Activated naive CD8-positive, alpha-beta T cell treated with anti-CD3 and anti-CD28 coated beads for 36 hours (primary cell): ENCODE measurements at places on chromosomes 16 and 17.

- DNase-seq = no peak
These were observed 84.8 kb downstream of the MRM1 start for GRCh38 chr17:36686123-36686669.

GRCh38 chr16:52861614-52862022 is 191.1 kb downstream of the CHD9NB start:
- no peak for DNase-seq

- no peak for DNase-seq
These were observed 49.9 kb upstream of the KIFC3 start for GRCh38 chr16:57852189-57852588.

DNA sequence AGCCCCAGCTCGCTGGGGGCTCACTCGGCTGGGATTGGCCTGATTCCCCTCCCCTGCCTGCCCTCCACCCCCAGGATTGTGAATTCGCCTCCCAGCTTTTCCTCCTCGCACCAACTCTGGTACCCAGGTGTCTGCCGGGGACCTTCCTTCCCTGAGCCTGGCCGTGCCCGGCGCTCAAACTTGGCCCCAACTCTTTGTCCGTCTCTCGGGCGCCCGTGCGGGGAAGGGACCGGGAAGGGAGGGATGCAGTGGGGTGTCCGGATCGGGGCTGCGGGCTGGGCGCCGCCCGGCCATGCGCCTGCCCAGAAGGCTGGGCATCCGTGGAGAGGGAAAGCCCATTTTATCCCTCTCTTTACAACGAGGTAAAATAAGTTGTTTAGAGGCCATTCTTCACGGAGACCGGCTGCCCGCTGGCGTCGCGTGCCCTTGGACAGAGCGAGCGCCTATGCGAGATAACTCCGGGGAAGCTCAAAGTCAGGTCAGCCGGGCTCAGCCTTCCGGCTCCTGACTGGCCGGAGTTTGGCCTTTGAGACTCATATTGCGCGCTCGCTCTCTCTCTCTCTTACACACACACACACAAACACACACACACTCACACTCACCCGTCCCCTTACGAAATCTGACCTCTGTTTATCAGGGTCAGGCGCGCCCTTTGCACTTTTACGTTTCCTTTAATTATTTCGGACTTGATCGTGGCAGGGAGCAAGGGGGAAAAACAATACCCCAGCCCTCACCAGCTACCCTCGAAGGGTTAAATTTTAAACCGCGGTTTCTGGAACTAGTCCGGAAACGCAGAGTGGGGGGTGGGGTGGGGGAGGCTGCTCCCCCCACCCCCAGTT is 774 bp upstream of the MAF start:
- no peak for DNase-seq

DNA sequence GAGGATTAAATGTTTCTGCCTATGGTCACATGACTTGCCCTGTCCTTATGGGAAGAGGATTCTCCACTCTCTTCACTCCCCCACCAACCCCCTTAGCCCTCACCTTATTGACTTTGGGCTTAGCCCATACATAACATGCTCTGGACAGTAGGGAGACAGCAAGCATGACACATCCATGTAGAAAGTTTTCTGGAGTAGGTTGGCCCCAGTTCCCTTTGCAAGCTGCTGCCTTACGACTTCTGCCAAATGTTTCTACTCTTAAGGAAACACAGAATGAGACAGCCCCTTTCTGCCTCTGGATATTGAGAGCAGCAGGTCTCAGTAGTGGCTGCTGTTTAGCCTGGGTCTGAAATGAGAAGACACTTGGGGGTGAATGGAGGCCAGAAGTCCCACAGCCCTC is 282.2 kb downstream of the MAP2K6 start:
- no peak for DNase-seq

DNA sequence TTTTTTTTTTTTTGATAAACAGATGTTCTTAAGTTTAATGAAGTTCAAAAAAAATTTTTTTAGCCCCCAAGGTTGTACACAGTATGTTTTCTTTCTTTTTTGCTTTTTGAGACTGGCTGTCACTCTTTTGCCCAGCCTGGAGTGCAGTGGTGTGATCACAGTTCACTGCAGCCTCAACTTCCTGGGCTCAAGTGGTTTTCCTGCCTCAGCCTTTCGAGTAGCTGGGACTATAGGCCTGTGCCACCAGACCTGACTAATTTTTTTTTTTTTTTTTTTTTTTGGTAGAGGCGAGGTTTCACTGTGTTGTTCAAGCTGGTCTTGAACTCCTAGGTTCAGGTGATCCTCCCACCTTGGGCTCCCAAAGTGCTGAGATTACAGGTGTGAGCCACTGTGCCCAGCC is 12.8 kb downstream of the ITGAE start:
- DNase-seq = no peak

- no peak for DNase-seq
These were observed 341.6 kb downstream of the SOX9 start for GRCh38 chr17:72462407-72462806.

- DNase-seq = no peak
These were observed 7.2 kb upstream of the N4BP1 start for GRCh38 chr16:48617104-48617705.

GRCh38 chr17:68057531-68057952 is 22.0 kb downstream of the KPNA2 start:
- peak; percentile 31 for DNase-seq

GRCh38 chr16:23185656-23186055 is 3.1 kb downstream of the SCNN1G start:
- DNase-seq = no peak

DNA sequence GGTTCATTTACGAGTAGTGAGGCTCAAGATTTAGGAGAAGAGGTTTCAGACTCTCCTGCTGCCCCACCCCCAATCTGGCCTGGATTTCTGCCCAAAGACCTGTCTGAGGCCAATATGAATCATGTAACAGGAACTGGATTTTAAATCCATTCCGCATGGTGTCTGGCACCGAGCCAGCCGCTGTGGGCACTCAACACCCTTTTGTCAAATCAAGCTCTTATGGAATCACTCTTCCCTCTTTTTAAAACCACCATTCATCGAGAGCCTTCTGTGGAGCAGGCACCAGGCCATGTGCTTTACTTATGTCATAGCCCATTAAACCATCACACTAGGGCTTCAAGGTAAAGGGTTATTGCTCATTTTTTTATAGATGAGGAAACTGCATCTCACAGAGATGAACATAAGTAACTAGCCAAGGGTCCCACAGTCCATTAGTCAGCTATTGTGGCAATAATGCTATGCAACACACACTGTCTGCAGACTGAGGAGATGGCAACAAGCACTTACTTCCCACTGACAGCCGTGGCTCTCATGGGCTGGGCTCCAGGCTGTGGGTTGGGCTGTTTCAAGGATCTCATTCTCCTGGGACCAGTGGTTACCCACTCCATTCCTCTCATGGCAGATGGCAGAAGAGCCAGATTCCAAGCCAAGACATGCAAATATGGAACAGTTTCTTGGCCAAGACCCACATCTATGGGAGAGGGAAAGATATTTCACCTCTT is 93.6 kb downstream of the WSCD1 start:
- no peak for DNase-seq

DNA sequence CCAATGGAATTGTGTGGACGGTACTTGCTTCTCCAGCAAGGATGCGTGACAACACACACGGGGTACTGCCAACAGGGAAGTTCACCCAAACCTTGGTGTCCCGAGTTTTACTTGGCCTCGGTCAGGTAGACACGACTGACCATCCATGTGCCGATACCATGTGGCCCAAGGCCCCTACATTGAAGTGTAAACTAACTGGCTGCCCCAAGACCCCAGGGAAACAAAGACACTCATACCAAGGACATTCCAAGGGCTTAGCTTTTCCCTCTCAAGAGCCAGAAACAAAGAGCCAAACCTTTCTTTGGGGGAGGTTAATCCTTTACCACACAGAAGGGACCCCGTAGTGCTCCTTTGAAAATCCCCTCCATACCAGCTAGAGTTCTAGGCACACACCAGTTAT is 215.9 kb upstream of the TNRC6C start:
- no peak for DNase-seq

DNA sequence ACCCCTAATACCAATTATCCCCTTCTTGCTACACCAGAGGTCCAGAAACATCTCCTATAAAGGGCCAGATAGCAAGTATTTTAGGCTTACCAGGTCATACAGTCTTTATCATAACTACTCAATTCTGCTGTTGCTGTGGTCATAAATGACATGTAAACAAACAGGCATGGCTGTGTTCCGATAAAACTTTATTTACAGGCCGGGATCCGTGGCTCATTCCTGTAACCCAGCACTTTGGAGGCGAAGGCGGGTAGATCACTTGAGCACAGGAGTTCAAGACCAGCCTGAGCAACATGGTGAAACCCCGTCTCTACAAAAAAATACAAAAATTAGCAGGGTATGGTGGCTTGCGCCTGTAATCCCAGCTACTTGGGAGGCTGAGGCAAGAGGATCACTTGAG is 12.3 kb downstream of the ASGR1 start:
- DNase-seq = no peak

DNA sequence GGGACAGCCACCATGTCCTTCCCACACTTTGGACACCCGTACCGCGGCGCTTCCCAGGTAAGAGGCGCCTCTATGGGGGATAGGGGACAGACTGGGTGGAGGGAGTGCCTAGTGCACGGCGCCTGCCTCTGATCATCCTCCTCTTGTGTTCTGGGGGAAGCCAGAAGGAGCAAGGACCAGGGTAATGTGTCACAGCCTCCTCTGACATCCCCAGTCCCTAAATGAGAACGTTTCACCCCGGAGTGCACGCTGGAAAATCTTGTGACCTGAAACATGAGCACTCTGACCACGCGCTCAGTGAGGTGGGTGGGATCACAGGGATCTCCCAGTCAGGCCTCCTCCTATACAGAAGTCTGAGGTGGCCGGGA is 1.1 kb downstream of the IRX6 start:
- no peak for DNase-seq

- no peak for DNase-seq
These were observed 2.4 kb downstream of the EPN2 start for GRCh38 chr17:19239544-19239943.

DNA sequence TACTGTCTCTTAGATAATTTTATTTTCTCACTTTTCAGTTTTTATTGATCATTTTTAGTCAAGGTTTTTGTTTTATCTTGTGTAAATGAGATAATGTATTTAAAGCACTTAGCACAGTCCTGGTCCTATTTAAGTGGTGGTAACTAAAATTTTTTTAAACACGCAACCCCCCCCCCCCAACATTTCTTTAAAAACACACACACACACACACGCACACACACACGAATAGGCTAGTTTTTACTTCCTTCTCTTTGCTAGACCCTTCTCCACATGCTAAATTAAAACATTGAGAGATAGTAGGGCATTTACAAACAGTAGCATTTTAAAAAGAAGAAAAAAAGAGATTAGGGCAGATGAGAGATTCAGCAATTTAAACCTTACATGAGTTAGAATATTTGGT is 5.0 kb downstream of the NFATC3 start:
- no peak for DNase-seq

GRCh38 chr17:5424909-5425308 is 4.9 kb downstream of the RPAIN start:
- no peak for DNase-seq

- no peak for DNase-seq
These were observed 9.7 kb upstream of the KDM6B start for GRCh38 chr17:7824021-7824924.

GRCh38 chr17:4186357-4186881 is 43.4 kb downstream of the CYB5D2 start:
- no peak for DNase-seq

- DNase-seq = no peak
These were observed 325.9 kb downstream of the SOX9 start for GRCh38 chr17:72446525-72447250.

DNA sequence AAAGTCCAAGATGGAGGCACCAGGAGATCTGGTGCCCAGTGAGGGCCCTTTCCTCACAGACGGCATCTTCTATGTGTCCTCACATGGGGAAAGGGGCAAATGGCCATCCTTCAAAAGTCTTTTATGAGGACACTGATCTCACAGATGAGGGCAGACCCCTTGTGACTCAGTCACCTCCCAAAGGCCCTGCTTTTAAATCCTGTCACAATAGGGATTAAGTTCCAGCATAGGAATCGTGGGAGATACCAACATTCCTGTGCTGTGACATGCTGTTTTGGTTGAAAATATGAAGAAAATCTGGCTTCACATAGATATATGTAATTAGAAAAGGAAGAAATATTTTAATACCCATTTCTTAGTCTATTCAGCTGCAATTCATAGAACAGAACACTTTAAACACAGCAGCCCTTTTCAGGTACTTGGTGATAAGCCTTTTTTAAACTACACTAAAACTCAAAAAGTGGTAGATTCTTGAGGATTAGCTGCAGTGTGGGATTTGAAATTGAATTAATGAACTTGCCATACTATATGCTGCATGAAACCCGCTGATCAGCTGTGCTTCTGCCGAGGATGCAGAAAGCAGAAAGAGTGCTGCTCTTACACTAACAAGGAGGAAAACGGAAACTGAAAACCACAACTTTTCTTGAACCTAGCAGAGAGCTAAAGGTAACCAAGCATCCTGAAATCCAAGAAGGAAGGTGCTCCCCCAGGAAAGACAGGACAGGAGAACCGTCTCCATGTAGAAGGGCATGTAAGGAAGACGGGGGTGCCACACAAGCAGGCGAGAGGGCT is 32.7 kb downstream of the VPS53 start:
- no peak for DNase-seq
